ENCODE measurements at places on chromosomes 7 and 10.
A peak's percentile ranks its signal among the peaks of the same experiment; 100 is the strongest.

DNA sequence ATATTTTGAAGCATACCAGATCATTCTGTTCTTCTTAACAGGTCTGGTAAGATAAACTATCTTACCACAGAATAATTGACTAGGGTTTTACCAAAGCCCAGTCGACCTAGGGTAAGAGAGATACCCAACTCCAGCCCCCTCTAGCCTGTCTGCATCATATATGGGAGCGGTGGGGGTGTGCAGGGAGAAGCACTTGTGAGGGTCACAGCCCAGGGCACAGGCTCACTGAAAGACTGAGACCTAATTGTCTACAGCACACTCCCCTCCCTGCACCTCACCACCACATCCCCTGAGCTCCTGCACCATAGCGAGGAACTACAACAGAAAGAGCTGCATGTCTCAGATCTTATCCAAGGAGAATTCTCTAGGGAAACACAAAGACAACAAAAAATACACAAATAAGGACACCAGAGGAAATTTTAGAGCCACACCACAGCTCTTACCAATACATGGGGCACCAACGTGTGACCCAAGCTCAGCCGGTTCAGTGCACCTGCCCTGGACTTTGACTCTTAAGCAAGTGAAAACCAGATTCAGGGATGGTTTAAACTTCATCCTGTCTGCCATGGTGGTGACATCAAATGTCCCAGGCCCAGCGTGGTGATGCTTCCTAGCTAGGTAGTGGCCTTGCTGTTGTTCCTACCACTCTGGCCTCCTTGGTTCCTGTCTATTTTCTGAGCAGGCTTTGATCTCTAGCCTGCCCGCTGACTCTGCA, 150.8 kb downstream of the HERPUD2 start:
- no peak for DNase-seq

GRCh38 chr7:47227762-47228177, 354.1 kb downstream of the TNS3 start:
- no peak for DNase-seq

DNA sequence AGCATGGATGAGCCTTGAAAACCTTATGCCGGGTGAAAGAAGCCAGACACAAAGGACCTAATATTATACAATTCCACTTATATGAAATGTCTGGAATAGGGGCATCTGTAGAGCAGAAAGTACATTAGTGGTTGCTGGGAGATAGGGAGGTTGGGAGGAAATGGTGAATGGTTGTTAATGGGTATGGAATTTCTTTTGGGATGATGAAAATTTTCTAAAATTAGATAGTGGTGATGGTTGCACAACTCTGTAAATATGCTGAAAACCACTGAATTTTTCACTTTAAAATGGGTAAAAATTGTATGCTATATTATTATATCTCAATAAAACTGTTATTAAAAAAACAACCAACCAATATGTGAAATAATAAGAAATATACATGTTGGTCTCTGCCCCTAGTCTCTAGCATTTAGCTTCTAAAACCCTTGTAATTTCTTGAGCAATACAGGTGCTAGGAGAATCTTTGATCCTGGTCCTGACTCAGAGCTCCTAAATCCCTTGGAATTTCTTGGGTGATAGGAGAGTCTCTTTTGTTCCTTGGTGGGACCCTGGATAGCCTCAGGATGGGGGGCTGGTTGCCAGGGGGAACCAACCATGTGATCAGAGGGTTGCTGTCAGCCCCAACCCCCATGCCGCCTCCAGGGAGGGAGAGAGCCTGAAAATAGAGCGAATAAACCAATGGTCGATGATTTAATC, 64.0 kb downstream of the TACR2 start:
- no peak for DNase-seq

- DNase-seq, result no peak
Measured at GRCh38 chr7:36149694-36150452, 3.2 kb upstream of the EEPD1 start.

DNA sequence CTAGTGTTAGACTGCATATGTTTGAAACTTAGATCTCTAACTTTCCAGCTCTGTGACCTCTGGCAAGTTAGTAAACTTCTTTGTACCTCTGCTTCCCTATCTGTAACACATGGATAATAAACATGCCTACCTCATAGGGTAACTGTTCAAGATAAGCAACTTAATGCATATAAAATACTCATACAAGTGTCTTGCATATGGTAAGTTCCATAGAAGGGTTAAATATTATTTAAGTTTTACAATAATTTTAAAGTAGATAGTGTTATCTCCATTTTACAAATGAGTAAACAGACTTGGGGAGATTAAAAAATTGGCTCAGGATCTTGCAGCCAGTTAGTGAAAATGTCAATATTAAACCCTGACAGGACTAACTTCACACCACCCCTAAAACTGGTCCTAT, 30.1 kb upstream of the CD36 start:
- no peak for DNase-seq

GRCh38 chr7:98733036-98733435, 116.0 kb downstream of the NPTX2 start:
- no peak for DNase-seq

DNA sequence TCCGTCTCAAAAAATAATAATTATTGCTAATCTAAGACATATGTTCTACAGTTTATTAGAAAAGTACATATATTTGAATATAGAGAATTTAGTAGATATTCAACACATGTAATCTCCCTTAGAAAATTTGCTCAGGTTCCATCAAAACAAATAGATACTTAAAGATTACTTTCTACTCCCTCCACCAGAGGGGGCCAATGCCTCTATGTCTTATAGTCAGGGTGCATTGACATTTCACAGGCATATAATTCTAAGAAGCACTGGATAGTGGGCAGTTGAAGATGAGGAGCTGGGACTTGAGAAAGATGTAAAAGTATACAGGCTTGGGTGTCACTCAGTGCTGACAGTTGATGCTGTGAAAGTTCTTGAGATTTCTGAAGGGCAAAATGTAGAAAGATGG, 301.6 kb upstream of the HPS1 start:
- DNase-seq, result no peak

- no peak for DNase-seq
Measured at GRCh38 chr7:140640727-140641523, at the start of gene DENND2A. TSS of gene DENND2A (minus strand) at chr7:140640813. CDS start at chr7:140602397, 38,416 bp downstream.

- DNase-seq, result no peak
Measured at GRCh38 chr7:137305901-137306621, 37.5 kb downstream of the PTN start.

- DNase-seq, result no peak
Measured at GRCh38 chr7:70799841-70800405, 332.0 kb upstream of the GALNT17 start.

DNA sequence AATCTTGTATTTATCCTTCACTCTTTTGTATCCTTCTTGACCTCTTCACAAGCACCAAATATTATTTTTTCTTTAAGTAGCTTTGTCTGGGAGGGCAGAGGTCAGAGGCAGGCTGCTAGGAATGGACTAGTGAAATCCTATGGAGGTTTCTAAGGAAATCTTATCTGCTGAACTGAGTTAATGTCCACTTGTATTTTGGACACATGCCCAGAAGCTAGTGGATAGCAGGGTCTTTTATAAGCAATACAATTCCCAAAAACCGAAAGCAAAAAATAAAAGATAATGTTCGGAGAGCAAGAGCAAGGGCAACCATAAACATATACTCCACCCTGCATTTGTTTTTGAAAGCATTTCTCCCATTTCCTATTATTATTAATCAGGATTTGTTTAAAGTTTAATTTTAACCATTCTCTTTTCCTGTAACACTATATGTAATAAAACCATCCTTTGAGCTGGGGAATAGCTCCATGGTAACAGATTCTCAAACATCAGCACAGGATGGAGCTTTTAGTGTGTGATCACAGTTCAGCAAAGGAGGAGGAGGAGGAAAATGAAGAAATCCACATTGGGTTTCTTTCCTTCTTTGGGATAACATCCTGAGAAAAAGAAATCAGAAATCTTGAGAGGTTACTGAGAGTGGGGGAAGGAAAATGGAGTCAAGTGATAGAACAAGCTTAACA, 328.2 kb upstream of the LRRN3 start:
- DNase-seq, result no peak

DNA sequence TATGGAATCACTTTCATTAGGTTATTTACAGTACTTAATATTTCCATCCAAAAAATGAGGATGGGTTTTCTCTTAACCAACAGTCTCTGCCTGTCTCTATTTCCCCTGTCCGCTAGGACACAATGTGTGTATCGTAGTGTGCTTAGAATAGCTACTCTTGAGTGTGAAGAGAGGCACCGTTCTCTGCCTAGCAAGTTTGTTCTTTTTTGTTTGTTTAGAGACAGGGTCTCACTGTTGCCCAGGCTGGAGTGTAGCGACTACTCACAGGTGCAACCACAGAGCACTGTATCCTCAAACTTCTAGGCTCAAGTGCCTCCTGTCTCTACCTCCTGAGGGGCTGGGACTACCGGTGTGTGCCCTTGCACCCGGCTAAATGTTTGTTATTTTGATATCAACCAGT, 121.9 kb downstream of the ANK3 start:
- no peak for DNase-seq

GRCh38 chr7:73308074-73308664, 457 bp downstream of the NSUN5 start:
- no peak for DNase-seq

GRCh38 chr10:80144067-80144695, 11.7 kb downstream of the PLAC9 start:
- DNase-seq, result peak; percentile 11

DNA sequence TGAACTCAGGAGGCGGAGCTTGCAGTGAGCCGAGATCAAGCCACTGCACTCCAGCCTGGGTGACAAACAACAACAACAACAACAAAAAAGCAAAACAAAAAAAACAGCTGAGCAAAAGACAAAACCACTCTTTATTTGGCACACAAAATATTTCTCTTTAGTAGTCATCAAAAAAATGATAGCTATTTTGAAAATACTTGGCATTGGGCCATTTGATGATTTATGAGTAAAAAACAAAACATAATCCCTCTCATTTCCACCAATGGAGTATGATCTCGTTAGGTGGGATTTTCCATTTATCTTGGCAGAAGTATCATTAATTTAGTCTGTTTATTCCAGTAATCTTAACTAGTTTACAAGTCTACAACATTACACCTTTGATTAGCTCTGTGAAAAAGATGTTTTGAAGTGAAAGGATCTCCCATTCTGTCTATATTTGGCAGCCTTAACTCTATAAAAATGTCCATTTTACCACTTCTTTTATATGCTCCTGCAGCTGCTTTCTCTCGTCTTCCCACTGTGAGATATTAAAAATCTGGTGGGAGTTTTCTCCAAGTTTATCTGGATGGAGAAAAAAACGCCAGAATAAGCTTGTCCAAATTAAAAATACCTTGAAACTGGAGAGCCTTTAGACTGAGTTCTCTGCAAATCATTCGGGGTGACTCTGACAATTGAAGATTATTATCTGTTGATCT, 58.8 kb upstream of the AGMO start:
- no peak for DNase-seq

GRCh38 chr10:131802156-131802915, 98.5 kb upstream of the PPP2R2D start:
- no peak for DNase-seq

GRCh38 chr7:125450749-125451148, 521.1 kb upstream of the POT1 start:
- DNase-seq, result no peak

- no peak for DNase-seq
Measured at GRCh38 chr7:108596560-108596959, 26.9 kb downstream of the DNAJB9 start.

DNA sequence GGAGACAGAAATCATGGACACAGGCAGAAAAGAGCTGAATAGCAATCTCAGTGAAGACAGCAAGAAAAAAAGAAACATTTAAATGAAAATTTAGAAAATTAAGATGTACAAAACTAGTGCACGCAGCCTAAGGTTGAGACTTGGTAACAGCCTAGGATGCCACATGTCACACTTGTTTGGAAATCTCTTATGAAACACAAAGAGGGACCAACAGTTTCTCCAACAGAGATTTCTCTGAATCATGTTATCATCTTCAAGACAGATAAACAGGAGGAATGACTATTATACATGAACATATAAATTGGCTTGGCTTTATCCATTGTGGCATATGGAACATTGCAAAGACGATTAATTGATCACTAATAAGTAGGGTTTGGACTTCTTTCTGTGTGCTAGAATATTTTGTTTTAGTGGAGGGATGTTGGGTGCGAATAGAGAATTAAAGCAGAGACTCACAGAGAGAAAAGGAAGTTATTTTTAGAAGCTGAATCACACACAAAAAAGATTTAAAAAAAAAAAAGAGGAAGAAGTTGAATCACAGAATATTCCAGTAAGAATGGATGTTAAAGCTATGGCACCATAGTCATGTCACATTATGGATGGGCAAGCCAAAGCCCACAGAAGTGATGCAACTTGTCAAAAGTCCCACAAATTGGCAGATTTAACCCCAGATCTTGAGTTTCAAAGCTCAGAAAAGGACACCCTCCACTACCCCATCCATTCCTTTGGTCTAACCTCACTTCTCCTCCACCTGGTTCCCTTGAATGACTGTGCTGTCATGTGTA, 91.6 kb downstream of the MYOF start:
- no peak for DNase-seq

DNA sequence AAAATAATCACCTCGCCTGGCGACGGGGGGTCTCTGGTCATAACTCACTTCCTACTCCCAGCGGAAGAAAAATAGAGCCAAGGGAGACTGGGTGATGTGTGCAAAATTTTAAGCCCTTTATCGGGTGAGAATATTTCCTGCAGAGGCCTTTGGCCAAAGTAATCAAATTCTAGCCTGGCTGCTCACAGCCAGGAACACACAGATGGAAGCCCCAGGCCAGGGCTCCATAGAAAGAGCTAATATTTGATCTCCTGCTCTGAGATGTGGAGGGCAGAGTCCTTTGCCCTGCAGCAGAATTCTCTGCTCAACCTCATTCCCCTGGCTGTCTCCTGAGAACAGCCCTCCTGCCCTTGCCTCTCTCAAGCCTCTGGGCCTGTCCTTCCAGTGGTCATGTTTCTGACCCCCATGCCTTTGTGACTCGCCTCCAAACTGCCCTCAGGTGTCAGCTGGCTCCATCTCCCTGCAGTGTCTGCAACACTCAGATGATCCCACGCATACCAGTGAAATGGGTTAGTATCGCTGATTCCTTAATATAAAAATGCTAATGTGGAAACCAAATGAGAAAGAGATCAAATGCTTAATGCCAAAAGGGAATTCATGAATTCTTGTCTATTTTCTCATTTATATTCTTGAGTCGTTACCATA, 34.5 kb downstream of the FRMD4A start:
- no peak for DNase-seq

- no peak for DNase-seq
Measured at GRCh38 chr7:32221736-32222135, 151.5 kb upstream of the PDE1C start.

DNA sequence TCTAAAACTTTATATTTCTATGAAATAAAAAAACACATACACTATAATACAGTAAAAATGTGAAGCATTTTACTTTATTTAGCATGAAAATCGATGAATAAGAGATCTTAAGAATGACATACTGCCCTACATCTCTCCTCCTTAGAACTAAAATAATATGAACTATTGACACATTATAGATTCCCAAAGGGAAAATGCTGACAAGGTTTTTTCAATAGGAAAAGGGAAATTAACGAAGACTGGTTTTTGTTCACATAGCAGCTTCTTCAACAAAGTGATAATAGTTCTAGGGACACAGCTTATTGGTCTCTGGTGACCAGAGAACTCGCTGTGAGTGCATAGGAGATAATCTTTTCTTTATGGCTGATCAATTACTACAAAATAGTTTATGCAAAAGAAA, 57.9 kb upstream of the FEZF1 start:
- DNase-seq, result no peak

GRCh38 chr7:79964463-79964862, 170.2 kb upstream of the GNAI1 start:
- DNase-seq, result no peak

GRCh38 chr7:1703441-1703840, 33.4 kb downstream of the ELFN1 start:
- no peak for DNase-seq

Data from effector memory CD8-positive, alpha-beta T cell (primary cell).